ENCODE measurements at places on chromosomes 11 and 22.
A peak's percentile ranks its signal among the peaks of the same experiment; 100 is the strongest.

DNA sequence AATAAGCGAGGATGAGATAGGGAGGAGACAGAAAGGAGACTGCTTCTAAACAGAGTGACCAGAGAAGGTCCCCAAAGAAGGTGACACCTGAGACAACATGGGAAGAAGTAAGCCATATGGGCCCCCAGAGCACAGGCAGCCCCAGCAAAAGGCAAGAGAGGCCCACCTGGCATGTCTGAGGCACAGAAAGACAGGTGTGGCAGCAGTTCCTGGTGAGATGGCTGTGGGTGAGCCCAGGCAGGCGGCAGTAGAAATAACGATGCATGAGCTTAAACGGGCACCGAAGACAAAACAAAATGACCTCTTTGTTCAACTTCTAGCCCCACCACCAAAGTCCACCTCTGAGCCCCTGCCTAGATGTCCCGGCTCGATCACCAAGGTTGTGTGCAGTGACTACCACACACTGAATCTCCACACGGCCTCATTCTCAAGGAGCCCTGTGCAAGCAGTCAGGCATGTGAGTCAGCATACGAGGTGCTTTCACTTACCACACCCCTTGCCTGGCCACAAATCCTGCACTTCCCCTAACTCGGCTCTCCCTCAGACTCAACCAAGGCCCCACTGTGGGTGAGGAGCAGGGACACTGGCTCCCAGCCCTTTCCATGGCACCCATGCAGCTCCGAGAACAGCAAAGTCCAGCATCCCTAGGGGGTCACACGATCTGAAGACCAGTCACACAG, 77.6 kb downstream of the PACSIN2 start:
- no peak for DNase-seq

- peak; percentile 38 for DNase-seq
Measured at GRCh38 chr11:45161252-45162063, 15.0 kb downstream of the PRDM11 start.

DNA sequence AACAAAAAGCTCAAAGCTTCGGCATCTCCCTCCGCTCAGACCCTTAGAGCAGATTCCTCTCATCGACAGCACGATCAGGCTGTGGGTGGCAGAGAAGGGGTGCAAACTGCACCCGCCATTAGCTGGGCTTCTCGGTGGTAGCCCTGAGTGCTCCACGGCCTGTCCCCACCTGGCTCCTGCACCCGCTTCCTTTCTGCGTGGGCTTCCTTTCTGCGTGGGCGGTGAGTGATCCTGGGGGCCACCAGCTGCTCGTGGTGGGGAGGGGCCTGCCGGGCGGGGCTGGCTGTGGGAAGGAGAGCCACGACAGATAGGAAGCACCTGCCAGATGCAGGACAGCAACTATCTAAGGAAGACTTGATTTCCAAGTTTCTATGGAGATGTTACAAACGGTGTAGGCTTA, 55.0 kb downstream of the BRD1 start:
- DNase-seq = no peak

- no peak for DNase-seq
Measured at GRCh38 chr22:49995361-49996118, 17.0 kb downstream of the IL17REL start.

- no peak for DNase-seq
Measured at GRCh38 chr11:124415356-124415923, 9.2 kb downstream of the OR8B4 start.

GRCh38 chr11:122836916-122837315, 1.4 kb upstream of the CRTAM start:
- no peak for DNase-seq

GRCh38 chr11:27246925-27247324, 116.1 kb downstream of the CCDC34 start:
- no peak for DNase-seq
